Pancreas (tissue), 10 donors: ENCODE measurements at places on chromosomes 2 and 18. TPM values are rescaled to one million over a fixed set of nuclear protein-coding genes. Genes with fewer than 3 reads are reported as not detected.

DNA sequence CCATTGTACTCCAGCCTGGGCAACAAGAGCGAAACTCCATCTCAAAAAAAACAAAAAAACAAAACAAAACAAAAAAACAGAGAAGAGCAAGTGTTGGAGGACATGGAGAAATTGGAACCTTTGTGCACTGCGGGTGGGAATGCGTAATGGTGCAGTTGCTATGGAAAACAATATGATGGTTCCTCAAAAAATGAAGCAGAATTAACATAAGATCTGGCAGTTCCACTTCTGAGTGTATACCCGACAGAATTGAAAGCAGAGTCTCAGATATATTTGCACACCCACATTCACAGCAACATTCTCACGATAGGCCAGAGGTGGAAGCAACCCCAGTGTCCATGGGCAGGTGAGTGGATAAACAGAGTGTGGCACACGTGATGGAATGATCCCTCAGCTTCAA, 11.0 kb upstream of the RALB start:
- no peak for DNase-seq

GRCh38 chr18:50675043-50675442, 115.2 kb downstream of the MAPK4 start:
- no peak for DNase-seq

Gene TSGA10
- total RNA-seq, result 6.8 TPM

GRCh38 chr2:203997980-203998809, 61.6 kb downstream of the ICOS start:
- DNase-seq, result no peak

- DNase-seq, result no peak
These were observed 4.5 kb downstream of the B3GNT2 start for GRCh38 chr2:62200291-62200841.
